Activated CD4-positive, alpha-beta memory T cell treated with anti-CD3 and anti-CD28 coated beads for 36 hours (primary cell): ENCODE measurements at places on chromosomes 2 and 18. TPM values are rescaled to one million over a fixed set of nuclear protein-coding genes. Genes with fewer than 3 reads are reported as not detected.

GRCh38 chr2:25614711-25615110 is 58.7 kb downstream of the DTNB start:
- no peak overlapping the region for H3K4me3 ChIP-seq
- no peak for DNase-seq
- no peaks in the 10 kb centered on the region for H3K27me3 ChIP-seq
- peaks cover 1% of the 10 kb centered on the region for H3K4me1 ChIP-seq
- H3K27ac ChIP-seq: no peak overlapping the region

DNA sequence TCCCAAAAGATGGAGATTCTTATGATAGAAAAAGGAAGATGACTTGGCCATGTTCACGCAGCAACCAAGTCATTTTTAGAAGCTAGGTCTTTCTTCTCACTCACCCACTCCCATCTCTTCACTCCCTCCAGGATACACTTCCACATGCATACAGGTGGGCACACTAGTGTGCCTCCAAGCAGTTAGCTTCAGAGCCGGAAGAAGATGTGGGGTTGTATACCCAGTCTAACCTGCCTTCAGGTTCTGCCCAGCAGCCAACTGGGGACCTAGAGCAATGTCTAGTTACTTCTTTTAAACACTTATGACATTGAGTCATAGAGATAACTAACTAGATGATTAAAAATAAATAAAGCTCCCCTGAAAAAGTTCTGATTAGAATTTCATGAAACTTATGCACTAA is 21.8 kb upstream of the TANK start:
- peak; percentile 46 for DNase-seq
- peaks cover 62% of the 10 kb centered on the region for H3K4me1 ChIP-seq
- H3K27ac ChIP-seq: peak overlapping the region; percentile 96
- peak overlapping the region; percentile 92 for H3K4me3 ChIP-seq
- H3K27me3 ChIP-seq: no peaks in the 10 kb centered on the region
- H3K36me3 ChIP-seq: peaks cover 12% of the 10 kb centered on the region

GRCh38 chr2:237280229-237280628 is 133.7 kb downstream of the COL6A3 start:
- H3K4me1 ChIP-seq: no peaks in the 10 kb centered on the region
- no peak overlapping the region for H3K27ac ChIP-seq
- H3K4me3 ChIP-seq: no peak overlapping the region
- H3K36me3 ChIP-seq: no peaks in the 10 kb centered on the region

DNA sequence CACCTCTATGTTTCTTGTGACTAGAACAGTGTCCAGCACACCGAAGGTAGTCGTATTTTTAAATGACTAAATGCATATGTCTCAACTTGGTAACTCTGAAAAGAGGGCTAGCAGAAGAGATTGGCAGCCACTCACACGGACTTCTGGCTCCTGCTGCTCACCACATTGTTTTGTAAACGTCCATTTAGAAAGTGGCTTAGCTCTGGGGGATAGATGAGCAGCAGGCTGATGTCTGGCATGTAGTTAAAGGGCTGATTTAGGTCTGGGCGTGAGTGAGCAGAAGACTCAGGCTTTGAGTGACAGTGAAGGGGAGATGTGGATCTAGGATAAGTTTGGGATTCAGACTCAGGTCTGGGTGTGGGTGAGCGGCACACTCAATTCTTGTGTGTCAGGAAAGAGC is 372.9 kb upstream of the HS6ST1 start:
- no peaks in the 10 kb centered on the region for H3K36me3 ChIP-seq
- peaks cover 3% of the 10 kb centered on the region for H3K27me3 ChIP-seq
- no peak overlapping the region for H3K4me3 ChIP-seq

- H3K27ac ChIP-seq: no peak overlapping the region
- no peaks in the 10 kb centered on the region for H3K4me1 ChIP-seq
- no peak overlapping the region for H3K4me3 ChIP-seq
- H3K27me3 ChIP-seq: peaks cover 10% of the 10 kb centered on the region
- H3K36me3 ChIP-seq: no peaks in the 10 kb centered on the region
Observed at GRCh38 chr2:237244976-237245646, 159.4 kb downstream of the COPS8 start.

DNA sequence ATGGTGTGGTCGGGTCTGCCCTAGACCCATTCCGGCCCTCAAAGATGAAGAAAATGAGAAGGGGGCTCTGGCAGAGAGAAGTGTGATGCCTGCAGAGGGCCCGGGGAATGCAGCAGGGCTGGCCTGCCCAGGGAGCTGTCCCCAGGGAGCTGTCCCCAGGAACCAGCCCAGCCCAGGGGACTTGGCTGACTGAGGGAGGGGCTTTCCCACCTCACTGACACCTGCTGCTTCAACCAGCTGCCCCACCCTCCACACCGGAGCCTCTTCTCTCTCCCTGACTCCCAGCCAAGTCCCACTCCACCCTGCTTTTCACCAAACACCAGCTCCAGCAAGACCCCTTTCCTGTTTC is 111.2 kb downstream of the STPG4 start:
- H3K4me3 ChIP-seq: no peak overlapping the region
- no peaks in the 10 kb centered on the region for H3K27me3 ChIP-seq
- peaks cover 7% of the 10 kb centered on the region for H3K4me1 ChIP-seq
- no peak for DNase-seq
- H3K36me3 ChIP-seq: peaks cover 26% of the 10 kb centered on the region

DNA sequence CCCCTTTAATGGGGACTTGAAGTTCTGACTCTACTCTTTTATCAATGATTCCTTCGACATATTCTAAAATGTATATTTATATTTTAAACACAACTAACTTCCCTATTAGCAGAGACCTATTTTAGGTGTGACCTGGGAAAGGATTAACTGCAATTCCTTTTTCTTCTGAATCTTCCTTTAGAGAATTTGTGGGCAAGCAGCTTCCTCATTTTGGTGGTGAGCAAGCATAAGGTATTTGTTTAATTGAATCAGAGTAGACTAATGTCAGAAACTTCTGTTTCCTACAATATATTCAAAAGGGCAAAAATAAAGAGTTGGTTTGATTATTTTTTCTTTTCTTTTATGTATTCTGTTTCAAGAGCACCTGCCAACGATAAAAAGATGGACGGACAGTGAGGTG is 237.0 kb downstream of the IKZF2 start:
- peaks cover 5% of the 10 kb centered on the region for H3K27me3 ChIP-seq
- H3K4me1 ChIP-seq: peaks cover 12% of the 10 kb centered on the region
- no peak overlapping the region for H3K4me3 ChIP-seq
- no peak for DNase-seq
- H3K36me3 ChIP-seq: no peaks in the 10 kb centered on the region

DNA sequence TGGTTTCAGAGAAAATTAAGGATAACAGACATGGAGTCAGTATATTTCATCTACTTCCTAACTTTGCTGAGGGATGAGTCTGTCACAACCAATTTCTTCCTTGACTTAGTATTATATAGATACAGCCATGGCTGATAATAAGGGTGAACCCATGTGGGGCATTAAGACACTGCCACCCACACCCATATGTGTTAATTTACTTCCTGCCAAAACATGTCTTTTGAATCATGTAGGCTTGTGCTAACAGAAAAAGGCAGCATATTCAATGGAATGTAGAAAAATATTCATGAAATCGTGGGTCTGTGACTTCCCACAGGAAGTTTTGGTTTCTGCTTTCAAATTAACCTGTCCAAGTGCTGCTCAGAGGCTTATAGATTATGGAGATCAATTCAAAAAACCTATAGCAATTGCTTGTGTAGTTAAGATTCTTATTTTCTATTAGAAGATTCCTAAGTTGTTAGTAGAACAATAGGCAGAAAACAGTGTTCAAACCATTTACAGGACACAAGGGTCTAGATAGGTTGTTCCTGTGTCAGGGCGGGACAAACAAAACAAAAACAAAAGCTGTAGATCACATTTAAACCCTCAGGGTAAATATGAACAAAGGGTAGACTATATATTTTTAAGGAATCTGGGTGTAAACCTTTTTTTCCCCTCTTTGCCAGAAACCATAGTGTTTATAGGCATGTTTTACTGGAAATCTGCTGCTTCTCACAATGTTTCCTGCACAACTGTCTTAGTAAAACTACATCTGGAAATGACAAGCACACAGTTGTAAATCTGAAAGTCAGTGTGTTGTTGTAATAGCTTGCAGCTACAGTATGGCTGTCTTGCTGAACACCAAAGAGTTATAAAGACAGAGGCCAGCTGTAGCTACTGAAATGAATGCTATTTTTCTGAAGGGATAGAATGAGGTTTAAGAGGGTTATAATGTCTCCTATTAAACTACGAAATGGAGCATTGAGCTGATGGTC is 691.2 kb downstream of the EPHA4 start:
- no peak for DNase-seq
- no peak overlapping the region for H3K27ac ChIP-seq
- H3K36me3 ChIP-seq: no peaks in the 10 kb centered on the region
- H3K4me1 ChIP-seq: no peaks in the 10 kb centered on the region
- H3K4me3 ChIP-seq: no peak overlapping the region
- H3K27me3 ChIP-seq: peaks cover 2% of the 10 kb centered on the region

DNA sequence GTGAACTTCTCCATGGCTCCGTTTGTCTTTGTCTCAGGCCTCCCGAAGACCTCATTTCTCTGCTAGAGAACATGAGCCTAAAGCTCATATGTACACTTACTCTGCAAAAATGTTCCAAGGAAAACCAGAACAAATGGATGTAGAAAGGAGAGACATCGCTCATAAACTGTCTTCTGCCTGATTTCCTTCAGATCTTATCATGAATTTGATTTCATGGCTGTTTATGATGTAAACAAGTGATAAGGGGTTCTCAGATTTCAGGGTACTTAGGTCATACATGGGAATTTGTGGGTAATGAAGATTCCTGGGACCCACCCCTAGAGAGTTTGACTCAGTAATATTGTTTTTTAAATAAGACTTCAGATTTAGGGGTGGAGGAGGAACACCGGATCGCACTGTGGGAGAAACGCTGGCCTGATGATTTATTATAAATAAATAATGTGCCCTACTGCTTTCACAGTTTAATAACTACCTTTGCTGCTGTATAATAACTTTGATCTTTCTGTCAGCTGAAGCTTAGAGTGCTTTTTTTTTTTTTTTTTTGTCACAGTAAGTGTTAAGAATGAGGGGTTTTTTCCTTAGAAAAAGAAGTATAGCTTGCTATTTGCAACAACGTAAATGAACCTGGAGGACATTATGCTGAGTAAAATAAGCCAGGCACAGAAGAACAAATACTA is 14.9 kb downstream of the AOX1 start:
- H3K27me3 ChIP-seq: peaks cover 8% of the 10 kb centered on the region
- DNase-seq: no peak
- no peaks in the 10 kb centered on the region for H3K36me3 ChIP-seq
- H3K27ac ChIP-seq: no peak overlapping the region
- no peak overlapping the region for H3K4me3 ChIP-seq

- H3K27me3 ChIP-seq: peaks cover 7% of the 10 kb centered on the region
- H3K36me3 ChIP-seq: no peaks in the 10 kb centered on the region
- H3K27ac ChIP-seq: no peak overlapping the region
- peaks cover 2% of the 10 kb centered on the region for H3K4me1 ChIP-seq
- DNase-seq: no peak
Observed at GRCh38 chr2:100757621-100758394, 62.1 kb upstream of the NPAS2 start.

GRCh38 chr18:48913201-48913600 is 37.6 kb downstream of the SMAD7 start:
- no peak overlapping the region for H3K27ac ChIP-seq
- H3K36me3 ChIP-seq: no peaks in the 10 kb centered on the region
- peak; percentile 70 for DNase-seq
- H3K4me3 ChIP-seq: no peak overlapping the region
- H3K4me1 ChIP-seq: peaks cover 10% of the 10 kb centered on the region

GRCh38 chr18:10771053-10771709 is 245.4 kb downstream of the NAPG start:
- H3K4me3 ChIP-seq: no peak overlapping the region
- H3K4me1 ChIP-seq: no peaks in the 10 kb centered on the region
- H3K27ac ChIP-seq: no peak overlapping the region
- DNase-seq: peak; percentile 13
- H3K36me3 ChIP-seq: no peaks in the 10 kb centered on the region
- peaks cover 20% of the 10 kb centered on the region for H3K27me3 ChIP-seq

DNA sequence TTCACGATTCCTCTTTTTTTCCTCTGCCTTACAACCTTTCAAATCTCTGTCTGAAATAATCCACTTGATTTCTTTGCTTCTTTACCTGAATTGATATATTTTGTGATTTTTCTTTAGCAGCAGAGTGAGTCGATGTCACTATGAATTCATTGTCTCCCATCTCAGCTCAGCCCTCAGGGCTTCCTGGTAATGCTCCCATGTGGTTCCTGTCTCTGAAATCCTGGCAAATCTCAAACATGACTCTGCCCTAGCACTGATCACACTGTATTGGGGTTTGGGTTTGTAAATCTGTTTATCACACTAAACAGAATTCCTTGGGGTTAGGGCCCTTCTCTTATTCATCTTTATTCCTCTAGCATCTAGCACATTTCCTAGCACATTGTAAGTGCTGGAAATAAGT is 43.0 kb upstream of the MSTN start:
- peaks cover 11% of the 10 kb centered on the region for H3K27me3 ChIP-seq
- H3K4me3 ChIP-seq: no peak overlapping the region
- no peak overlapping the region for H3K27ac ChIP-seq
- peaks cover 2% of the 10 kb centered on the region for H3K36me3 ChIP-seq
- H3K4me1 ChIP-seq: no peaks in the 10 kb centered on the region
- DNase-seq: no peak

DNA sequence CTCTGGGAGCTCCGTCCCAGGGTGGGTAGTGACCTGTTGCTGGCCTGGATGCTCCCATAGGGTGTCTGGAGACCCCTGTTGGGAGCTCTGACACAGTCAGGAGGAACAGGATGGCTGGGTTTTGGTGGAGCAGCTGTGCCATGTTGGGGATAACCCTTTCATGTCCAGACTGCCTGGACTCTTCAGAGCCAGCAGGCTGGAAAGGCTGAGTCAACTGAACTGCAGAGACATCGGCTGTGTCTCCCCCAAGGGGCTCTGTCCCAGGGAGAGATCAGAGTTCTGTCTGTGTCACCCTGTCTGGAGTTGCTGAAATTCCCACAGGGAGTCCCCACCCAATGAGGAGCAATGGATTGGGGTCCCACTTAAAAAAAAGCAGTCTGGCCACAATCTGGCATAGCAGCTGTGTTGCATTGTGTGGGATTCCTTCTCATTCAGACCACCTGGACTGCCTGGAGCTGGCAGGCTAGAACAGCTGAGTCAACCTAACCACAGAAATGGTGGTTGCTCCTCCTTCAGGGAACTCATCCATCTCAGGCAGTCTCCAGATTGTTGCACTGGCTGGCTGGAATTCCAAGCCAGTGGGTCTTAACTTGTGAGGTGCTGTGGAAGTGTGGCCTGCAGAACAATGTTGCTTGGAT is 37.2 kb downstream of the AGPS start:
- DNase-seq: no peak
- peaks cover 79% of the 10 kb centered on the region for H3K36me3 ChIP-seq
- H3K4me1 ChIP-seq: peaks cover 7% of the 10 kb centered on the region
- no peak overlapping the region for H3K27ac ChIP-seq

Gene SPP2
- not detected for total RNA-seq

Gene WDR12
- 97.8 TPM for total RNA-seq

Gene IMMT
- 172 TPM for total RNA-seq

Gene FBXO36
- total RNA-seq: 1.5 TPM

Gene CFAP65
- total RNA-seq: not detected

Gene MAP2
- total RNA-seq: 0.07 TPM

Gene GPC1
- 4.7 TPM for total RNA-seq

Gene CENPA
- total RNA-seq: 36.7 TPM
